ENCODE measurements at places on chromosomes 12 and 14.

- DNase-seq, result no peak
These were observed 4.1 kb downstream of the SHMT2 start for GRCh38 chr12:57233357-57234232.

DNA sequence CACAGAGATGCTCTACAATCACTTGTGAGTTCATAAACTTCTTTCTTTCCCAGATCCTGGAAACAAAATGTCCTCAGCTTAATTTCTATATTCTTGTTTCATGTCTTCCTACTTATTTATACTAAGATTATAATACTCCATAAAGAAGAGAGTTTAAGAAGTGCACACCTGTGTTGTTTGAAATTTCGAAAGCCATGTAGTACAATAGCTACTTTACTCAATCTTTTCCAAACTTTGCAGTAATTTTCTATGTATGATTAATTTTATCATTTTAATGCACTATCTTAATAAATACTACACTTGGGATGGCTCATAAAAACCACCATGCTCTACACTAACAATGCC, 300 bp upstream of the TTC5 start:
- DNase-seq, result no peak

DNA sequence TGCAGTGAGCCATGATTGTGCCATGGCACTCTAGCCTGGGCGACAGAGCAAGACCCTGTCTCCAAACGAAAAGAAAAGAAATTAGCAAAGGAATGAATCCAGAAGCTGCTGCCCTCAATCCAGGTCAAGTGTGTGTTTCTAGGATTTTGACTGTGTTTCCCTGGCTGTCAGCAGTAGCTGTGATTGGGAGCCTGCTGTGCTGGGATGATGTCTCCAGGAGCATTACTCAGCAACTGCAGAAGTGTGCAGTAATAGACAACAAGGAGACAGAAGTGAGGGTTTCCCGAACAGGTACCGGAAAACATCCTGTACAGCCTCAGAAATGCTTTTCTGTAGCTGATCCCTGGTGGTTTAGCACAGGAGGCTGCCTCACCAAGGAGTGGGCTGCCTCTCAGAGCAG, 492.5 kb downstream of the FUT8 start:
- no peak for DNase-seq

DNA sequence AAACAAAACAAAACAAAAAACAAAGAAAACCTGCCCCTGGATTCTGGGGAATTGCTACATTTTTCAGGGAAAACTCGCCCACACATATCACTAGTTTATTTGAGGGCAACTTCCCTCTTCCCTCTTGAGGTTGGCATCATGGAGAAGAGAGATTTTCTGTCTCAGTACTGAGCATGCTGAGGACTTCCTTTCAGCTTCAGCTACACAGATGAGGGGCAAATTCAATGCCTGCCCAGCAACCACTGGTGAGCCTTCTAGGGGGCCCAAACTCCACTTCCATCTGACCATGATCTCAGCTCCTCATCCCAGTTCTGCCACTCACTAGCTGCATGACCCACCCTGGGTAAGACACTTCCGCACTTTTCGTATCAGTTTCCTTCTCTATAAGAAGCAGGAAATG, 63.1 kb upstream of the SCN8A start:
- no peak for DNase-seq

DNA sequence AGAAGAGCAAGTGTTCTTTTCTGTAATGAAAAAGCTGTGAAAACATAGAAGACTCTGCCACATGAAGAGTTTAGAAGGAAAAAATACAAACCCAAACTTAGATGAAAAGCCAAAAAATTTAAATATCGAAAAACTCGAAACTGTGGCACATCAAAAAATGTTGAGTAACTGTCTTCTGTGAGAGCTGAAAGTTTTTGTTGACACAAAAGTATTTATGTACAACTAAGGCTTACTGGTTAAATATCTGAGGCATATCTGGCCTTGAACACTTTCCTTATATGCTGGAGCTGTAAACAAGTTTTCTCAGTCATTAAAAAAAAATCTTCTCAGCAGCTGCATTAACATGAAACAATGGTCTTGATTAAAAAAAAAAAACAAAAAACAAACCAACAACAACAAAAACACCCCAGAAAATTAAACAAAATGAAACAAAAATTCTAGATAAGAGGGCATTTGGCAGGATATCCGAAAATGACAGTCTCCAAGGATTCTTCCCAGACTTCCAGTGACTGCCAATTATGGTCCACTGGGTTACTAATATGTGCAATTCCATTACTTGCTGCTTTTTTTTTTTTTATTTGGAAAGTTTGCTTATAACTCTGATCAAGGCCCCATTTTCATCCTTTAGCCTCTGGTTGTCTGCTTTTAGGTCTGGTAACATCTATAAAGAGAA, 84.7 kb upstream of the PAWR start:
- DNase-seq, result no peak

DNA sequence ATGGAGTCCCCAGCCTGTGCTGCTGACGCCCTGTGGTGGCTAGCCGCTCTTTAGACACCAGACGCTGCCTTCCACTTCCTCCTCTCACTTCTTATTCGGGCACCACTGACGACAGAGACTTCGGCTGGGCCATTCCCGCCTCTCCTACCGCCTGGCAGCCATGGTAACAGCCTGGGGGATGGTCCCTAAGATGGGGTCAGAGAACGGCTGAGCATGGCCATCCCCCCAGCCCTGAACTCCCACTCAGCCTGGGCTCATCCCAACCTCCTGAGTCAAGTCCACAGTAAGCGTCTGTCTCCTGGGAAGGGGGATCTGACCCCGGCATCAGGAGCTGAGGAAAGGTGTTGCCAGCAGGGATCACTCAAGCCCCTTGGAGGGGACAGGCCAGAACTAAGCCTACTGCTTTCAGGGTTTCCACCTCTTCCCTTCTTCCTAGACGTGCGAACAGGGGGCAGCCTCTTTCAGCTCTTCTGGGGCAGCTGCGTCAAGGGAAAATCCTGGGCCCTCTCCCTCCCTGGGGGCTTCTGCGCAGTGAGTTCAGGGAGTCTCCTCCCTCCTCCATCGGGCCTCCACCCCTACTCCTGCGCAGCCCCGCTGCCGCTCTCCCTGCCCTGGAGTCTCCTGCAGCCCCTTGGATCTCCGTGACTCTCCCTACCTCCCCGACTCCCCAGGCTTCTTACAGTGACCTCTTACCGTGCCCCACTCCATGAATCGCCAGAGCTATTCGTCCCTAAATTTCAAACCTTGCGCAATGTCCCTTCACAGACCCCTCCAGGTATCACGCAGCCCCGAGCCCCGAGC, 643 bp upstream of the TAMALIN start:
- peak; percentile 55 for DNase-seq

GRCh38 chr12:89873745-89874144, 165.1 kb upstream of the ATP2B1 start:
- no peak for DNase-seq

DNA sequence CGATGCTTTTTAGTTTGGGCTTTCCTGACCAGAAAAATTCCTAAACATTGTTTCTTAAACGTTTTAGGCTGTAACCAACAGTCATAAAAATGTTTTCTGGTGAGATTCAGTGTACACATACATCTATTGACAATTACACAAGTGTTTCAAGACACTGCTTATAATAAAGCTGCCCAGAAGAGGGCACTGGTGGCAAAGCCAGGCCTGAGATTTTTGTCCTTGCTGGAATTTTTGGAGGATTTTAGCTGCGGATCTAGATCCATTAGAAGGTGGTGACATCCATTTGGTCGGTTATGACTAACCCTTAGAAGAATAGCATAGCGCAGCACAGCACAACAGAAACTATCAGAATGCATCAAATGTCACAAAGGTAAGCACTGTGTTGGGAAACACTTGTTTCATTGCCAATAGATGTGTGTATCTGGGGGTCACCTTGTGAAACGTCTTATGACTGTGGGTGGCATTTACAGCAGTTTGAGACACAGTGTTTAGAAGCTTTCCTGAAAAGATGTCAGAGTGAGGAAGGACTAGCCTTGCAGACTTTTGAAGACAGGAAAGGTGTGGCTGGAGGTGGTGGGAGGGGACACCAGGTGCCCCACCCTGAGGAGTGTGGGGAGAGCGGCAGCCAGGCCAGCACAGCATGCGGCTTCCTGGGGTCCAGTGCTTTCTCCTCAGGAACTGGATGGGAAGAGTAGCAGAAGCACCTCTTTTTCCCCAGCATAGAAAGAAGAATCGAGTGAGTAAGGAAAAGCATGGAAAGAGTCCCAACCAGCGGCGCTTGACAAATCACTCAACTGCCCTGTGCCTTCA, 54.7 kb upstream of the FKBP4 start:
- DNase-seq, result peak; percentile 15

DNA sequence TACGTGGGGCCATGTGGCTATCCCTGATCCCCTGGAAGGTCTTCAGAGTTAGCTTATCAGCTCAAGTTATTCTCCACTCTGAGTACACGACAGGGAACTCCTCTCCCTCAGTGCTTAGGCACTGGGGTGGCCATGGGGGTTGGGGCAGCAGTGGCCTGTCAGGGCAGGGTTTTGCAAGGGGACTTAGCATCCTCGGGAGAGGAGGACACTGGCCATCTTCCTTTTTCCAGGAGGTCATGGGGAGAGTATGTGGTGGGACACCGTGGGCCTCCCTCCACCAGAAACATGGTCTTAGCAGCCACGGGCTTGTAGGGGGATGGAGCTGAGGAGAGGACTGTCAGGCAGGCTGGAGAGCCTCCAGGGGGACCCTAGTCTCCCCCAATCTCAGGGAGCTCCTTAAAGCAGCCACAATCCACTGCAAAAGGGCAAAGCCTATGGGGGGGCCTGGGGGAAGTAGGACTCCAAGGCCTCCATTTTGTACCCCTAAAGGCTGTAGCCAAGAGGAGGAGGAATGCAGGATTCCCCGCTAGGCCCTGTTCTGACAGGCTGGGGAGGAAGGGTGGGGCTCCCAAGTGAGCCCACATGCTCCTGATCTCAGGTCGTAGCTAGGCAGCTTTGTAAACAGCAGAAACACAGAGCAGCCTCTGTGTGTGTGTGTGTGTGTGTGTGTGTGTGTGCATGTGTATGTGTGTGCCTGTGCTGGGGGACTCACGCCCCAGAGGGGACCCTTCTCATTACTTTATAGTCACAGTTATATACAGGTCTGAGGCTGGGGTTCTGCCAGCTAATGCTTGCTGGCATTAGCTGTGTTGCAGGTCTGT, 36.6 kb downstream of the KRT80 start:
- no peak for DNase-seq
